ENCODE measurements at places on chromosomes 16 and 17. TPM values are rescaled to one million over a fixed set of nuclear protein-coding genes. Genes with fewer than 3 reads are reported as not detected.

Gene CXCL16
- 0.43 TPM for total RNA-seq

Gene KRTAP4-5
- not detected for total RNA-seq

Gene GOT2
- 77.2 TPM for total RNA-seq

Gene C16orf46
- total RNA-seq, result 2.5 TPM

Gene CNGB1
- total RNA-seq, result not detected

Gene PRDM7
- not detected for total RNA-seq

Gene MYO15A
- 5.4 TPM for total RNA-seq

Gene CD300LB
- not detected for total RNA-seq

Gene ITPRIPL2
- 5.4 TPM for total RNA-seq

Gene TMED6
- total RNA-seq, result not detected

DNA sequence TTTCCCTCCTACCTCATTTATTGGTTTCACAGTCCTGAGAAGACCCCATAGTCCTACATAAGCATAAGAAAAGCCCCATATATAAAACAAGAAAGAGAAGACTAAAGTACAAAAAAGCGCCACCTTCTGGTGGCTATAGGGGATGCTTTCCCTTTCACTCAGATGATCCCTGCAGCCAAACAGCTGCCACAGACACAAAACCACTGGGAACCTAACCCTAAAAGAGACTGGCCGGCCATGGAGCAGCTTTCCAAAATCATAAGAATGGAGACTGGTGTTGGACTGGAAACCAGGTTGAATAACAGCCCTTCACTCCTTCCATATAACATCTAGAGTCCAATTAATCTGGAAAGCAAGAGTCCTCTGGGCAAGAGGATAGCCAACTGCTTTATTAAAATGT lies 11.4 kb downstream of the DYNC1LI2 start:
- peak overlapping the region; percentile 31 for H3K27ac ChIP-seq
- H3K27me3 ChIP-seq, result no peaks in the 10 kb centered on the region
- peak; percentile 75 for DNase-seq

DNA sequence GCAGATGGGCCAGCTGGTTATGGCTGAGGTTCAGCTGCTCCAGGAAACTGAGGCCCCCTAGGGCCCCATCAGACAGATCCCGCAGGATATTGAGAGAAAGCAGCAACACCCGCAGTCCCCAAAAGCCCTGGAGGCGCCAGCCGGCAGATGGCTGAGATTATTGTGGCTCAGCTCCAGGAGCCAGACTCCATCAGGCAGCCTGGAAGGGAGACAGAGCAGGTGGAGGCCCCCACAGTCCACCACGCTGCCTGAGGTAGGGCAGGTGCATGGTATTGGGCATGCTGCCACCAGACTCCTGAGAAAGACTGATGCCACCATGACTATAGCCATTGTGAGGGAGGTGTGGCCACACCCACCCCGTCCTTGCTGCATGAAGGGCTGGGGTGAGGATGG lies 9.5 kb upstream of the TMEM101 start:
- no peaks in the 10 kb centered on the region for H3K27me3 ChIP-seq
- H3K4me1 ChIP-seq, result no peaks in the 10 kb centered on the region
- no peak overlapping the region for H3K4me3 ChIP-seq
- DNase-seq, result no peak

DNA sequence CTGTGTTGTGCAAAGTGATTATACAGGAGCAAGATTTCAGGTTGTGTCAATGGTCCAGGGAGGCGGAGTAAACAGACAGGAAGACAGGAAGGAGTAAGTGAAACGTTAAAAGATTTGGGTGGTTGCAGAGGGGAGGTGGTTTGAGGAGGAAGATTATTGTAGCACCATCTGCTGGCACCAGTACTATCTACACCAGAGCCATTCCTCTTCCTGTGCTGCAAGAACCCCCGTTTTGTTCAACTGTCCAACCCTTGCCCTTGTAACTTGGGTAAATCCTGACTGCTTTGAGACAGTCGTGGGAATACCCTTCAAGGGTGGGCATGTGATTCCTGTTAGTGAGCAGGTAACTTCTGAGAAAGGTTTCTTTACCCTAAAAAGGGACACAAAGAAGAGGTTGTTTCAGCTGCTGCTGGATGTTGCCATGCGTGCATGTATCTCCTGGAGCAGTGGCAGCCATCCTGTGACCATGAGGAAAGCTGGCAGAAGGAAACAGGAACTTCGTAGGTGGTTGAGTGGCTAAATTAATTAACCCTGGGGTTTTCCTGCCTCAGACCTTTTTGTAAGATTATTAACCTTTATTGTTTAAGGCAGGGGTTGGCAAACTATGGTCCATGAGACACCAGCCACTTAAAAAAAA lies 124.1 kb downstream of the PRKCA start:
- peaks cover 9% of the 10 kb centered on the region for H3K4me1 ChIP-seq
- H3K27ac ChIP-seq, result no peak overlapping the region
- H3K27me3 ChIP-seq, result no peaks in the 10 kb centered on the region
- H3K36me3 ChIP-seq, result no peaks in the 10 kb centered on the region
- no peak for DNase-seq

- H3K4me1 ChIP-seq, result peaks cover 3% of the 10 kb centered on the region
- H3K27ac ChIP-seq, result no peak overlapping the region
- no peaks in the 10 kb centered on the region for H3K36me3 ChIP-seq
These were observed 14.4 kb upstream of the CDIPT start for GRCh38 chr16:29877266-29877961.

DNA sequence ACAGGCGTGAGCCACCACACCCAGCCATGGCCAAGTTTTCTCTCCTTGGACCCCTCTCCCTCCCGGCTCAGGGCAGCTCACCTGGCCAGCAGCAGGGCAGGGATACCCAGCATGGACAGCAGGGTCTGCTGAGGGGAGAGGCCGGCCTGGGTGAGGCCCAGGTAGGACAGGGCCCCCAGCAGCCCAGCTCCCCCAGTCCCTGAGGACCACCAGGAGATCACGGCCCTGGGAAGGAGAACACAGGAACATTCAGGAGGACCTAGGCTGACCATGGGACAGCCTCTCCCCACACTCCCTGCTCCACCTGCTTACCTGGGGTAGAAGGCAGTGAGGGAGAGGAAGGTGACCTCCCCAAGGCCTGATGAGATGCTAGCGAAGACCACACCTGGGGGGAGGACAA lies 5.6 kb downstream of the CLN3 start:
- no peak overlapping the region for H3K27ac ChIP-seq
- no peaks in the 10 kb centered on the region for H3K27me3 ChIP-seq
- no peak for DNase-seq
- no peaks in the 10 kb centered on the region for H3K36me3 ChIP-seq
- H3K4me1 ChIP-seq, result no peaks in the 10 kb centered on the region
- H3K4me3 ChIP-seq, result no peak overlapping the region

DNA sequence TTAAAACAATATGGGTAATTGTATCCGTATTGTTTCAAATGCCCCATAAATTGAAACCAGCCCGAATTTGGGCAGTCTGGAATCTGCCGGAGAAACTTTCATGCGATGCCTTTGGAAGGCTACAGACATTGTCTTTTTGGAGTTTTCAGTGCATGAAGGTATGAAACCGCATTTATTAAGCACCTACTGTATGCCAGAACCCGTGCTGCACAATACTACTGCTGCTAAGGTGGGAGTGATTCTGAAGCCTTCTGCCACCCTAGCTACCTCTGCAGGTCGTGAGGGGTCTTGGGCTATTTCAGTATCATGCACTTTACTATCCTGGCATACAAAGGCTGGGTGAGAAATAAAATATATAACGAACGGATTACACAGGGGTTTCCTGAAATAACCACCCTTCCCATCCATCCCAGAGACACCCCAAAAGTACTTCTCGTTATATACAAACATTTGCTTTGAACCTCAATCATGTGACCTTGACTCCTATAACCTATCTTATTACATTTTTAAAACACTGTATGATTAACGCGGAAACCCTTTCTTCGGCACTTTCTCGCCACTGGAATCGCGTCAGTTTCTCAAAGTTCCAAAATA lies 1.0 kb upstream of the MSI2 start:
- H3K4me1 ChIP-seq, result peaks cover 25% of the 10 kb centered on the region
- H3K27ac ChIP-seq, result no peak overlapping the region
- H3K4me3 ChIP-seq, result peak overlapping the region; percentile 90
- peaks cover 10% of the 10 kb centered on the region for H3K27me3 ChIP-seq

GRCh38 chr17:61255647-61256046 lies 144.0 kb upstream of the TBX2 start:
- no peak overlapping the region for H3K27ac ChIP-seq
- H3K27me3 ChIP-seq, result no peaks in the 10 kb centered on the region
- peaks cover 12% of the 10 kb centered on the region for H3K4me1 ChIP-seq
- no peak overlapping the region for H3K4me3 ChIP-seq

- peaks cover 63% of the 10 kb centered on the region for H3K27me3 ChIP-seq
- H3K27ac ChIP-seq, result no peak overlapping the region
- no peaks in the 10 kb centered on the region for H3K36me3 ChIP-seq
- H3K4me3 ChIP-seq, result no peak overlapping the region
These were observed 2.7 kb downstream of the CACNG3 start for GRCh38 chr16:24258791-24259190.

GRCh38 chr16:57788252-57788841 lies 13.9 kb downstream of the KIFC3 start:
- no peak overlapping the region for H3K4me3 ChIP-seq
- no peaks in the 10 kb centered on the region for H3K27me3 ChIP-seq
- no peak overlapping the region for H3K27ac ChIP-seq
- no peak for DNase-seq
- peaks cover 8% of the 10 kb centered on the region for H3K4me1 ChIP-seq

DNA sequence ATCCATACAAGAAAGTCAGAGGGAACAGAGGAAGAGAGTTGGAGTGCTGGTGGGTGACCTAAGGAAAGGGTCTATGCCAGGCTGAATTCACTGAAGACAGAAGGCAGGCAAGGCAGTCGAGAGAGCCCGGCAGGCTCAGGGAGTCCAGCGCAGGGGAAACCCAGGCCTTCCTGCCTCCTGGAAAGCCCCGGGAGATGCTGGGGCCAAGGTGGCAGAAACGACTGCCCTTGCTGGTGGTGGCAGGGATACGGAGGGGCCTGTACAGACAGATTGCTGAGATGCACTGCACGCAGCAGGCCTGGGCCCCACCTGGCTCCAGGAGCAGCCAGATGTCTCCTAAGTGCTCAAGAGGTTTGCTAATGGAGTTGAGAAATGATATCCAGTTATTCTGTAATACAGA lies 59.8 kb downstream of the GTF3C1 start:
- no peak overlapping the region for H3K4me3 ChIP-seq
- H3K36me3 ChIP-seq, result no peaks in the 10 kb centered on the region
- no peak for DNase-seq
- no peaks in the 10 kb centered on the region for H3K27me3 ChIP-seq
- H3K4me1 ChIP-seq, result no peaks in the 10 kb centered on the region
- no peak overlapping the region for H3K27ac ChIP-seq

DNA sequence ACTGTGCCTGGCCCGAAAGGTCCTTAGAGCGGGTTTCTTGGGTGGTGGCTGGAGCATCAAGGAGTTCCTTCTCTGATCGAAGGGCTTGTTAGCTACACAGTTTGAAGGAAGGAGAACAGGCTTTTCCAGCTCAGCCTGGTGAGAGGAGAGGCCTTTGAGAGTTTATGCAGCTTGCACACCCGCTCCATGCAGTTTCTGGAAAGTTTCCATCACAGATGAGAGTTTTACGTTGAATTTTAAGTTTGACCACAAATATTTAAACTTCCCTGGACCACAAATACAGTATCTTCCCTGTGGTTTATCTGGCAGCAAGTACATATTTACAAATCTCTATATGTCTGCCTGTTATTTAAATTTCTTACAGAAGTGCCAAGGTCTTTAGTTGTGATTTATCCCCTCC lies 56.8 kb downstream of the HIC1 start:
- H3K27me3 ChIP-seq, result no peaks in the 10 kb centered on the region
- no peaks in the 10 kb centered on the region for H3K4me1 ChIP-seq
- no peak overlapping the region for H3K27ac ChIP-seq

DNA sequence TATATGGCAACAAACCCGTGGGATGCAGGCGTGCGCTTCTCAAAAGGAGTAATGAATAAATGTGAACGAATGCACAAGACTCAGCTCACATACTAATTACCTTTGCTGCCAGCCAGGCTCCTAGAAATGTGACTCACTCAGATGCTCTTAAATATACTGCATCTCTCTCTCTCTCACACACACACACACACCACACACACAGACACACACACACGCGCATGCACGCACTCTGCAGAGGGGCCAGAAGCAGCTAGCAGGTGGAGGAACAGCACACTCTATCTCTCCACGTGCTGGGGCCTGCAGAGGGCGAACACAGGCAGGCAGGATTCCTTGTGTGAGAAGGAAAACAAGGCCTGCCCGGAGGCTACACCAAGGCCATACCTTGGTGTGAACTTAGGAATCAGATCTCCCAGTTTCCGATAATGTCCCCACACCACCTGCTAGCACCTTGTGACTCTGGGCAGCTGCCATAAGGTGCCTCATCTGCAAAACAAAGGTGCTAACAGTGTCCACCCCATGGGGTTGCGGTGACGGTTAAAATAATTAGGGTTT lies 5.3 kb downstream of the GPRC5B start:
- H3K27ac ChIP-seq, result no peak overlapping the region
- no peaks in the 10 kb centered on the region for H3K36me3 ChIP-seq
- H3K27me3 ChIP-seq, result no peaks in the 10 kb centered on the region
- H3K4me3 ChIP-seq, result no peak overlapping the region

GRCh38 chr16:58409316-58409973 lies 17.2 kb downstream of the GINS3 start:
- no peaks in the 10 kb centered on the region for H3K36me3 ChIP-seq
- no peak overlapping the region for H3K4me3 ChIP-seq
- DNase-seq, result no peak
- no peaks in the 10 kb centered on the region for H3K27me3 ChIP-seq
- H3K27ac ChIP-seq, result no peak overlapping the region

GRCh38 chr16:17270683-17271109 lies 200.1 kb downstream of the XYLT1 start:
- no peaks in the 10 kb centered on the region for H3K27me3 ChIP-seq
- DNase-seq, result no peak
- no peaks in the 10 kb centered on the region for H3K36me3 ChIP-seq
- H3K27ac ChIP-seq, result no peak overlapping the region

DNA sequence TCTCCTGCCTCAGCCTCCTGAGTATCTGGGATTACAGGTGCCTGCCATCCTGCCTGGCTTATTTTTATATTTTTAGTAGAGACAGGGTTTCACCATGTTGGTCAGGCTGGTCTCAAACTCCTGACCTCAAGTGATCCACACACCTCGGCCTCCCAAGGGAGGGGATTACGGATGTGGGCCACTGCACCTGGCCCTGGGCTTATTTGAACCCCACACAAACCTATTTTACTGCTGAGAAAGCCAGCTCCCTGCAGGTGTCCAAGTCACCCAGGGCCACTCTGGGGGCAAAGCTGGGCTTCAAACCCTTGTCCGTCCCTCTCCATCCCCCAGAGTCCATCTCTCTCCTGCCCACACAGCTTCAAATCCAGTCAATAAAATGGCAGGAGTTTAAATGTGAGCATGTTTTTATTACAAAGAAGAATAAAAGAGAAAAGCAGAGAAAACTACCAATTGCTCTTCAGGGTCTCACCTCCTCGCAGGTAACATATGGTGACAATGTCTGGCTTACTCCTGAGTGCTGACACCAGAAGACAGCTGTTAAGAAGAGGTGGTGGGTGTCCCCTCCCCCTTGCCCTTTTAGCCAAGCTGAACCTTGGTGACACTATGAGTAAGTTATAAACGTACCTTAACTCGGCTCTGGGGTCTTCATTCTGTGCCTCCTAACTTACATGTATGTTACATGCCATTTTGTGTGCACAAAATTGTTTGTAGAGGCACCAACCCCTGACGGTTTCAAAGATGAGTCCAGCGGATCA lies 45.4 kb downstream of the LAT start:
- H3K4me1 ChIP-seq, result peaks cover 8% of the 10 kb centered on the region
- no peak for DNase-seq
- no peaks in the 10 kb centered on the region for H3K36me3 ChIP-seq
- H3K4me3 ChIP-seq, result no peak overlapping the region

GRCh38 chr17:79211061-79211770 lies 136.6 kb downstream of the ENGASE start:
- DNase-seq, result no peak
- H3K4me1 ChIP-seq, result peaks cover 29% of the 10 kb centered on the region
- no peaks in the 10 kb centered on the region for H3K27me3 ChIP-seq

- H3K27me3 ChIP-seq, result no peaks in the 10 kb centered on the region
- peaks cover 5% of the 10 kb centered on the region for H3K36me3 ChIP-seq
- no peak for DNase-seq
- H3K4me1 ChIP-seq, result peaks cover 13% of the 10 kb centered on the region
These were observed 18.2 kb upstream of the ERN1 start for GRCh38 chr17:64148017-64148631.
